ENCODE measurements at places on chromosomes 11 and 22.
A peak's percentile ranks its signal among the peaks of the same experiment; 100 is the strongest.

DNA sequence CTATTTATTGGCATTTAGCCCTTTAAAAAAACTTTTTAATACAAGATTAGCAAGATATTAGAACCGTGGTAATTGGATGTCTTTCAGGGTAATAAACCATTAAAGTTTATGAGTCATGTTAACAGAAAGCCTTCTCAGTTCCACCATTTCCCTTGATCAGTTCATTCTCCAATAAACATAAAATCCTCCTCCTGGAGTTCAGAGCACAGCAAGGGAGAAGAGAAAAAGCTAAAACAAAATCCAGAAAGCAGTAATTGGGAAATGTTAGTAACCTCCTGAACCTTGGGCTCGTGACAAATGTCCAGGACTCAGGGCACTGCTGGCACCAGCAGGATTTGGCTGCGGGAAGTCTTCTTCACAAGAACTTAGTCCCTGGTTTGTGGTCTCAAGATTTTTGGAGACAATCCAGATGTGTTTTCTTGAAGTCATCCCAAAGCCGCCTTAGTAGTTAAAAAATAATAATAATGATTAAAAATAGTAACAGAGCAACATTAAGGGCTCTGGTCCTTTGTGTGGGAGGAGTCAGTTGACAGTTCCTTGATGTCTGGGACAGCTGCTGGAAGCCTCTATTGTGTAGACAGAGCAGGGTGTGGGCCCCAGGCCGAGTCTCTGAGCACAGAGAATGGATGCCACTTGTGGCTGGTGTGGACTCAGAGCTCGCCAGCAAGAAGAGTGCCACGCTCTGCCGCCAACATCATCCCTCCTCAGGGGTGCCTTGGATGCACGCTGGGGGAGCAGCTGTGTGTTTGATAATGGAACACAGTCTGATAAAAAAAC lies 43.4 kb upstream of the PITPNB start:
- DNase-seq, result no peak

- peak; percentile 17 for DNase-seq
Observed at GRCh38 chr11:33787076-33787475, 12.8 kb upstream of the FBXO3 start.

DNA sequence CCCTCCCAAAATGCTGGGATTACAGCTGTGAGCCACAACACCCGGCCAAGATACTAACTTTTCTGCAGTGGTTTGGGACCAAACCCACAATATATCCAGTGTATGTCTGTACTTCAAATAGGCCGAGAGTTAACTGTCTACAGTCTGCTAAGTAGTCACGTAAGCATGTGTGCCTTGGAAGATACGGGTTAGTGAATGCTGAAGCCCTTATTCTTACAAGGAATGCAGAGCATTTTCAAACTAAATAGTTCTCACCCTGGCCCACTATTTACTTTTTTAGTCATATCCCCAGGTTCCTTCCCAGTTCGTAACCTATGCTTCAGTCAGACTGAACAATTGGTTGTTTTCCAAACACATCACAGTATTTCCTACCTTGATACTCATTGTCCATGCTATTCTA lies 176.0 kb downstream of the WNT11 start:
- DNase-seq, result no peak

- DNase-seq, result no peak
Observed at GRCh38 chr11:26762089-26762488, 40.2 kb upstream of the SLC5A12 start.

DNA sequence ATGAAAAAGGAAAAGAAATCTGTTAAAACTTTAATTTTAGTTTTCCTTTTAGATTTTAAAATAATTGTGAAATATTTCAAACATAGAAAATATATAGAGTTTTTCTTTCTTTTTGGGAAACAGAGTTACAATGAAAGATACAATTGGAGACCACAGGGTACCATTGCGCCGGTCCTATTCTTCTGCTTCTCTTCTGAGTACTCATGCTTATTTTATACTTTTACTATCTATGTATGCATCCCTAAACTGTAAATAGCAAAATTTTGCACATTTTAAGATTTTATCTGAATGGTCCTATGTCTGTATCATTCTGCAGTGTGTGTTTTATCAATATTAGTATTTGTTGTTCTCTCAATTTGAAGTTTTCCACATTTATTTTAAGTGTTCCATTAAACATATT lies 65.0 kb downstream of the EHF start:
- DNase-seq, result no peak

- no peak for DNase-seq
Observed at GRCh38 chr22:42236268-42236667, 34.2 kb downstream of the TCF20 start.

DNA sequence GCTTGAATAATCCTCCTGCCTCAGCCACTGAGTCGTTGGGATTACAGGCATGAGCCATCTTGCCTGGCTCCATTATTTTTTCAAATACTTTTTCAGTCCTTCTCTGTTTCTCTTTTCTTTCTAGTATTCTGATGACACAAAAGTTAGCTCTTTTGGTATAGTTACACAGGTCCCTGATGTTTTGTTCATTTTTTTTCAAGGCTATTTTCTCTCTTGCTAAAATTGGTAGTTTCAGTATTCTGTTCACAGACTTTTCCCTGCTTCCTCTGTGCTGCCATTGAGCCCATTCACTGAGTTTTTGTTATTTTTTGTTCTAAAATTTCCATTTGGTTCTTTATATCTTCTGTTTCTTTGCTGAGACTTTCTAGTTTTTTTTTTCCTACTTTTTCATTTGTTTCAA lies 166.5 kb downstream of the UVRAG start:
- DNase-seq, result no peak

DNA sequence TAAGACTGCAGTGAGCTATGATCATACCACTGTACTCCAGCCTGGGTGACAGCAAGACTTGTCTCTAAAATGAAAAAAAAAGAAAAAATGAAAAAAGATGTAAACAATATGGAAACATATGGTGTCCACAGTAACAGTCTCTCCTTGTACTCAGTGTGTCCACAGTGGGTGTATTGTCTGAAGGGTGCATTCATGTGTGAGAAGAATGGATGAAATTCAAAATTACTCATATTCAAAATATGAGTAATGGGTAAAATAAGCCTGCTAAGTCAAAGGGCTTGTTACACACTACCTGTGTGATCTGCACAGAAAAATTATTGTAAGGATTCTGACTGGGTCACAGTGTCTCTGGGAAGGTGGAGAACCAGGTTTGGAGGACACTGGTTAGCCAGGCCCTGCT lies 26.9 kb downstream of the PPFIA1 start:
- no peak for DNase-seq

DNA sequence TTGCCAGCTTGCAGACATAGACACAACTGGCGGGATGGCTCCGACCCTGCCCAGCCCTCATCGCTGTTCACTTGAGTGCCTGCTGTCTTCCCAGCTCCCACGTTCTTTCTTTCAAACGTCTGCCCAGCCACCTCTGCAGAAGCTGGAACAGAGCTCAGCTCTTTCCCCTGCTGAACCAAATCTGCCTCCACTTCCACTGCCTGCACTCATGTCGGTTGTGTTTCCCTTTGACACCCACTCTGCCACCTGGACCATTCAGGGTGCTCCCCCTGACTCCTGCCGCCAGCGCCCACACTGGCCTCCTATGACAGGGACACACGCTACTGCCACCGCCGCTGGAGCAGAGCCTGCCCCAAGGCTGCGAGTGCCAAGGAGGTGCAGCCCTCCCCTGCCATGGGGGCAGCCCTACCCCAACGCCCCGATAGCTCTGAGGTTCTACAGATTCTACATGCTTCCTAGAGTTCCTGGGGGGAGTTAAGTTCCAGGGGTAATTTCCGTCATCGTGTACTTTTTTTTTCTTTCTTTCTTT lies 37.9 kb downstream of the TST start:
- no peak for DNase-seq

- no peak for DNase-seq
Observed at GRCh38 chr22:19912271-19912999, 29.1 kb upstream of the COMT start.

- peak; percentile 70 for DNase-seq
Observed at GRCh38 chr11:117851852-117852251, 24.6 kb downstream of the FXYD6 start.

DNA sequence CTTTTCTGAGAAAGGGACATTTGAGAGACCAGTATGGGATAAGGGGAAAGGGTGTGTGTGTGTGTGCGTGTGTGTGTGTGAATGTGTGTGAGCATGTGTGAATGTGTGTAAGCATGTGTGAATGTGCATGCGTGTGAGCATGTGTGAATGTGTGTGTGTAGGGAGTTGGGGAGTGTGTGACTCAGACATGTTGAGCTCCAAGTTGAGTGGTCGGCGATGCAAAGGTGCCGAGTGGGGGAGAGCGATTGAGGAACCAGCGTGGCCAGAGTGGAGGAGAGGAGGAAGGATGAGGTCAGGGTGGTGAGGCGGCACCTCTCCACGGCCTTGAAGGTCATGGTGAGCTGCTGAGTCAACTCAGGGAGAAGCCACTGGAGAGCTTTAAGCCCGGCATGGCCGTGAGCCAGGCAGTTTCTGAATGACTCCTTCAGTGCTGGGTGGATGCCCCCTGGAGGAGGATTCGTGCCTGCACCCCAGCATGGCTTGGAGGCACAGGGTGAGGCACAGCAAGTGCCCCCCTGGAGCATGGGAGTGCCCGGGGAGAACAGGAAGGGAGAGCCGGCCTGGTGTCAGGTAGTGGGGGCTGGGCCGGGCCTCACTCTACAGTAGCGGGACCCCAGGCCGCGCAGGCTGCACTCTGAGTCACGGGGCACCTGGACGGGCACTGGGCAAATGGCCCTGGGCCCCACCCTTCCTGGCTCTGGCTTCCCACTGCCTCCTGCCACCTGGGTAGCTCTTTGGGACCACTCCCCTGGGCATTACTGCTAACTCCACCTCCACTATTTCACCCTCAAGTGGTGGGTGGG lies 8.2 kb upstream of the CCDC88B start:
- peak; percentile 92 for DNase-seq

- DNase-seq, result no peak
Observed at GRCh38 chr11:92828556-92828955, 140.9 kb upstream of the MTNR1B start.

GRCh38 chr11:71385091-71385490 lies 63.1 kb downstream of the DHCR7 start:
- DNase-seq, result no peak
